NCI-H1436 (cell line): ENCODE measurements at places on chromosomes 7 and 10.

- DNase-seq, result no peak
These were observed 9.0 kb downstream of the IQCE start for GRCh38 chr7:2567679-2568278.

DNA sequence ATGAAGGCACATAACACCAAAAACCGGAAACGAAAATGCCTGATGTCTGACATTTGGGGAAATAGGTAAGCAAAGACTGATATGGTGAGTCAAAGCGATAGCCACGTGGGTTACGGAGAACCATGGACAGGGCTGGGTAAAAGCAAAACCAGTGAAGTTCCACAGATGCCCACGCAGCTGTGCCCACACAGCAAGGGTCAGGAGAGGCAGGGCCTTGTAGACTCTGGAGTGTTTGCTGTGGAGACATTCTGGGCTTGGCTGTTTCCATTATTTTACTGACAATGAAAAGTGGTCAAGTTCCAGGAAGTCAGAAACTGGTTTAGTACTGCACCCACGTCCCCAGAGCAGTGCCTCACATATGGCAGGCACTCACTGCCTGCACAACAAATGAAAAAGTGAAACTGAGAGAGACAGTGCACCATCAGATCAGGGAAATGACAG, 148.7 kb downstream of the ZMYND11 start:
- DNase-seq, result no peak

GRCh38 chr7:2107386-2108070, 125.2 kb downstream of the MAD1L1 start:
- DNase-seq, result no peak

- DNase-seq, result no peak
These were observed 18.7 kb upstream of the CYREN start for GRCh38 chr7:135189221-135189662.

GRCh38 chr7:43868181-43868580, 1.1 kb downstream of the MRPS24 start:
- DNase-seq, result no peak

DNA sequence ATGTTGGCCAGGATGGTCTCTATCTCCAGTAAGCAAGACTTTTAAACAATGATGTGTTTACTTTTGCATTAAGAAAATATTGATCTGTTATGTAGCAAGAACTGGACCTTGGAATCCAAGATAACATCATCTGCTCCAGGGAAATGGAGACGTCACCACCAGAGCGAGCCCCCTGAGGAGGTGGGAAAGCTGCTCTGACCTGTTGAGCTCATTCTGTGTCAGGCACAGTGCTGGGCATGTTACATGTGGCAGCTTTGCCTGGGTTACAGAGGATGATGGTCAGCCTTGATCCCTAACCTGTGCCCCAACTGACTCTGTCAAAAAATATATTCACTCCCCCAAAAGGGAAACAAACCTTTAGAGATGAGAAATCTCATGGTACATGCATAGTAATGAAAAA, 436.3 kb downstream of the SORCS1 start:
- DNase-seq, result no peak

- no peak for DNase-seq
These were observed 544.4 kb downstream of the SH2D4B start for GRCh38 chr10:81081887-81082620.

- DNase-seq, result no peak
These were observed 11.5 kb upstream of the TAS2R39 start for GRCh38 chr7:143171697-143172096.

- peak; percentile 75 for DNase-seq
These were observed 15.6 kb downstream of the PDAP1 start for GRCh38 chr7:99392659-99393354.

- DNase-seq, result no peak
These were observed 100.2 kb upstream of the SORCS1 start for GRCh38 chr10:107264742-107265141.

DNA sequence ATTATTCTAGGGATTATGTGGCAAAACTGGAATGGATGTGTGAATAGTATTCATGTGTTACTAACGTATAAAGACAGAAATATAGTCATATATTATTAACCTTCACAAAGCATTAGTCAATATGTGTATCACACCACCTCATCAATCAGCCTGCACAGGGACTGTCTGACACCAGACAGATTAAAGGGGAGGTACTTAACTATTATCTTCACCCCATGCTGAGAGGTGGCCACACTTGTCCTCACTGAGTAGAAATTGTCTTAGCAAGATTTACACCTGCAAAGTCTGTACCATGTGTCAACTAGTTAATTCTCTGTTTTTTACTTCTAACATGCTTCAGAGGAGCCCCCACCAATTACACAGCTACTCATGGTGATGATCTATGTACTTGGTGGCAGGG, 146.3 kb upstream of the LRGUK start:
- DNase-seq, result no peak

DNA sequence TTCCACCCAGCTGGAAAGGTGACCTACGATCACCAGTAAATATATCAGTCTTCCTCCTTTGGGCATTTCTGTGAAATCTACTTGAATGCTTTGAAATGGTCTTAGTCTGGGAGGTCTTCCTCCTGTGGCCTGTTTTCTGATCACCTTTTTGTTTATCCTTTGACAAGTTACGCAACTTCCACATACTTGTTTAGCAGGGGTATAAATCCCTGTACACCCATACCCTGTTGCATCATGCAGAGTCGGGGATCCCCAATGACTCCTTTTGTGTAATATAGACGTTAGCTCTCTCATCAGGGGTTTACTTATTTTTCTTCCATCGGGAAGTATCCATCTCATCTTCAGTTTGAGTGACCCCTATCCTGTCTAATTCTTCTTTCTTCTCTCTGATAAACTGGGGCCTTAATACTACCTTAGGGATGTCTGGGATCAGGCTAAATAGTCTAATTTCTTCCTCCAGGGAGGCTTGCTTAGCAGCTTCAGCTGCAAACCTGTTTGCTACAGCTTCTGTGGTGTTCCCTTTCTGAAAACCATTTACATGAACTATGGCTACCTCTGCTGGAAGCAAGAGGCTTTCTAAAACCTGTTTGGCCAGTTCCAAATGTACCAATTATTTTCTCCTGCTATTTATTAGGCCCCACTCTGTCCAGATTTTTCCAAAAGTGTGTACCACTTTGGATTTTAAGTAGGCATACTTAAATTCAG, 25.8 kb downstream of the MAPK8 start:
- DNase-seq, result no peak
